CD8-positive, alpha-beta T cell (primary cell): ENCODE measurements at places on chromosomes 3 and 15.

DNA sequence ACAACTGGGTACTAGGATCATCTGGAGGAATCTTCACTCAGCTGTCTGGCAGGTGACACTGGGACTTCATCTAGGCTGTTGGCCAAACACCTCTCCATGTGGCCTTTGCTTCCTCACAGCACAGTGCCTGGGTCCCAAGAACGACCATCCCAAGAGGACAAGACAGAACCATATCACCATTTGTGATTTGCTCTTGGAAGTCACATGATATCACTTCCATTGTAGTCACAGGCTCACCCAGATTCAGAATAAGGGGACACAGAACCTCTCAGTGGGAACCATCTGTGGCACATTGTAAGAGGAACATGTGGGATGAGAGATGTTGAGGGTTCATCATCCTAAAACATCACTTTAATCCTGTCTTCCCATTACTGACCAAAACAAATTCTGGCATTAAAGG, 1.9 kb upstream of the PSMA4 start:
- no peak for DNase-seq

DNA sequence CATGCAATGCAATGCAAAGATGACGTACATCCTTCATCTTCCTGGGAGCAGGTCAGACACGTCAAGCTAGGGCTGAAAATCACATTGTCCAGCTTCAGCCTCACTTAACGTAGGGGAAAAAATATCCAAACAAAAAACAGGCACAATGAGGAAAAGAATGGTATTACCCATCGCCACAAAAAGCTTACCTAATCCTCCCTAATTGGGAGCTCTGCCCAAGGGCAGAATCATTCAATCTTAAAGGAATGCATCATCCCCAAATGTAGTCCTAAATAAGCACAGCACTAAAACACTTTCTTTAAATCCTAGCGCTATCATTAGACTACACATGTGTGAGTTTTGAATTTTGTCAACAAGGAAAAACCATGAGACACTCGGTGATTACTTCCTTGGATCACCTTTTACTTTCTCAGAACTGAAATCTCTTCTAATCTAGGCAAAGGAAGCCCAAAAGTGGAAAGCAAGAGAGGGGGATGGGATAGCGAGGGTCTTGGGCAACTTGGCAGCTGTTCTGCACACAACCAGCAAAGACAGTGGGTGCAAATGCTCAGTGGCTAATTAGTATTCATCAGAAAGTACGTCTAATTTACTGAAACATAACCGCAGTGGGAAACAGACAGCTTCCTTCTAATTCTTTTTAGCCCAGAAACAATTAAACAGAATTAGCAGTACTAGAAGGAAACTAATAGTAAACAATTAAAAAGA, 87.4 kb downstream of the ADAMTS9 start:
- no peak for DNase-seq

GRCh38 chr3:32498252-32498651, 4.4 kb downstream of the CMTM6 start:
- DNase-seq: no peak

- no peak for DNase-seq
Measured at GRCh38 chr3:141367038-141367730, 1.1 kb upstream of the ZBTB38 start.

GRCh38 chr3:196645096-196645495, 5.6 kb downstream of the NRROS start:
- DNase-seq: no peak

DNA sequence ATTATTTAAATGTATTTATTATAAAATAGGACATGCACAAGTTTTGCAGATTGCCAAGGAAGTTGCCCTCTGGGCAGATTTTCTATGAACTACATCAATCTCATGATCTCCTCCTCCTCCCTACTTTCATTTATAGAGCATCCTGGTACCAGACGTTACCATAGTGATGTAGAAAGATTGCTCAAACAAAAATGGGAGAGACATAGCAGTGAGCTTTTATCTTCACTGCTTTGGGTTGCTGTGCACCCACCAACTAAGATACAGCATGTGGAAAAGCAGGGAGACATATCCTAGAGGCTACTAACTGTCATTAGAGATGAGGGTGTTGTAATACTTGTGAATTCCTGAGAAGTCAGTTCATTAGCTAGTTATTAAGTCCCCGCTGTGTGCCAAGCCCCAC, 137.5 kb upstream of the BFSP2 start:
- no peak for DNase-seq

- no peak for DNase-seq
Measured at GRCh38 chr15:38758043-38758442, 193.4 kb upstream of the RASGRP1 start.

GRCh38 chr15:65410036-65410435, 12.7 kb downstream of the IGDCC4 start:
- no peak for DNase-seq

GRCh38 chr3:18134386-18135059, 290.6 kb downstream of the SATB1 start:
- no peak for DNase-seq
